ENCODE measurements at places on chromosomes 3 and 15. TPM values are rescaled to one million over a fixed set of nuclear protein-coding genes. Genes with fewer than 3 reads are reported as not detected.

Gene GOLGA8G
- total RNA-seq, result not detected

Gene ZNF501
- total RNA-seq, result not detected

Gene BFSP2
- not detected for total RNA-seq

Gene CCNB2
- total RNA-seq, result 99.0 TPM

Gene ACTRT3
- 3.1 TPM for total RNA-seq

Gene BCL6
- total RNA-seq, result 13.4 TPM

Gene SCN5A
- 0.38 TPM for total RNA-seq

Gene KBTBD13
- total RNA-seq, result not detected

Gene CCK
- 2.7 TPM for total RNA-seq

Gene PARL
- 64.6 TPM for total RNA-seq

Gene PSTPIP1
- total RNA-seq, result not detected

Gene GABRR3
- total RNA-seq, result not detected

Gene RARRES1
- 11.2 TPM for total RNA-seq

Gene HYKK
- 7.1 TPM for total RNA-seq

Gene CHRD
- total RNA-seq, result not detected

Gene DUOXA2
- total RNA-seq, result not detected

Gene TRPM1
- total RNA-seq, result not detected

Gene ATP8B4
- 0.79 TPM for total RNA-seq

Data from A549 treated with Mapracorat at 1 μM for 4 hours (cell line).